Suppressor macrophage treated with lipopolysaccharide for 4 hours (primary cell): ENCODE measurements at places on chromosomes 5 and 9.

DNA sequence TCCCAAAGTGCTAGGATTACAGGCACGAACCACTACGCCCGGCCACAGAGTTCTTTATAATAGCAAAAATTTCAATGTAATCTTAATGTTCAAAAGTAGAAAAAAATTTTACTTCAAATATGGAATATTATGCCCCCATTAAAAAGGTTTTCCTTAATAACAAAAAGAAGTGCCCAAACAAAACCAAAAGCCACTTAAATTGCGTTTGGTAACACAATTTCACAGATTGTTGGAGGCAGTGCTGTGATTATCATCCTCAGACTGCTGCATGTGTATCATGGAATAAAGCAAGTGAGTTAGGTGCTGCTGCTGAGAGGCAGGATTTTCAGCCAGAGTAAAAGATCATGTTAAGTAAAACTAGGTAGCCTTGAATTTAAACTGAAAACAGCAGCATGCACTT lies 132.7 kb downstream of the COL23A1 start:
- DNase-seq: no peak

GRCh38 chr9:94929369-94929756 lies 202.9 kb downstream of the AOPEP start:
- DNase-seq: no peak

GRCh38 chr9:112271466-112272098 lies 61.8 kb downstream of the PTBP3 start:
- DNase-seq: no peak

- peak; percentile 82 for DNase-seq
Observed at GRCh38 chr5:43039471-43040286, 440 bp downstream of the ANXA2R start.

DNA sequence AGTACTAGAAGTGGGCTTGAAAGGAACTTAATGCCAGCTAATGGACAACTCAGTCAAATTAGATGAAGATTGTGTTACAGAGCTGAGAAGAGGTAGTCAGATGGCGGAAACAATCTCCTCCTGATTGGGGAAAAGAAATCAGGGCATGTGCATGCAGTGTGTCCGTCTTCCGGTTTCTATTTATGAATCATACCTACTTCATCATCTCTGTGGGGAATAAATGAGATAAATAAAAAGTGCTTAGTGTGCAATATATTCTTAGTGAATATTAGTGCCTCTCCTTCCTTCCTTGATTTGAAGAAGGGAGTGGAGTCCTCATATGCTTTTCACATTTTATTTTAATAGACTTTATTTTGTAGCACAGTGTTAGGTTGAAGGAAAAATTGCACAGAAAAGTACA lies 108.7 kb upstream of the NFIL3 start:
- no peak for DNase-seq

DNA sequence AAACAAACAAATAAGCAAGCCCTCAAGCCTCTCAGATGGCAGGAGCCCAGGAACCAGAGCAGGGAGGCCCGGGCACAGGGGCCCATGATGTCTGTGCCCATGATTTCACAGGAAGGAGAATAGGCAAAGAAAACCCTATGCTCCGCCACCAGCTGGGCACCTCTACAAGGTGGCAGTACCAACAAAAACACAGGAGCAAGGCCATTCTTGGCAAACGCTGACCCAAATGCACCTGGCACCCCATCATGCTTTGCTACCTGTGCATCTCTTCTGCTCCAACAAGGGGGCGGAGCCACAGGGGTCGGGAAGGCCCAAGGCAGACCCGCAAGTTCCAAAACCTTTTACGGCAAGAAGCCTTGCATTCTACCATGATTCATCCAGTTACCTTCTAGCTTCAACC lies 3.1 kb downstream of the BRD3 start:
- no peak for DNase-seq

DNA sequence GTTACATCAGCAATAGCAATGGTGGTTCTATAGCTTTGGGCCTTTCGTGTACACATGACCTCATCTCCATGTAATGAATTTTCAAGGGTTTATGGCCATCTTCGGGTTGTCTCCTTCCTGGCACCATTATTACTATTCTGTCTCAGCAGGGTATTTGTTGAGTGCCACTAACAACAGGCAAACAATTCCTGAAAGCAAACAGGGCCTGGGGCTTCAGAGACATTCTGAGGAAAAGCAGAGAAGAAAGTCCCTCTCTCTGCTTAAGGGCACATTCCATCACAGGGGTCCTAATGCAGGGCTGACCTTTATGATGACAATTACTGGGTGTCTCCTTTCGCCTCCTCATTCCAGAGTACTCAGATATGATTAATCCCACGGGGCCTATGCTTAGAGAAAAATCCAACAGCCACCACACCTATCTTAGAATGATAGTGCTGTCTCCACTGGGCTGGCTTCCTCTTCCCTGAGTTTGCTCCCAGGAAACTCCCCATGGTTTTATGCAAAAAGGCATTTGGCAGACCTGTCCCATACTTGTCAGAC lies 540.2 kb upstream of the ZNF462 start:
- DNase-seq: no peak

DNA sequence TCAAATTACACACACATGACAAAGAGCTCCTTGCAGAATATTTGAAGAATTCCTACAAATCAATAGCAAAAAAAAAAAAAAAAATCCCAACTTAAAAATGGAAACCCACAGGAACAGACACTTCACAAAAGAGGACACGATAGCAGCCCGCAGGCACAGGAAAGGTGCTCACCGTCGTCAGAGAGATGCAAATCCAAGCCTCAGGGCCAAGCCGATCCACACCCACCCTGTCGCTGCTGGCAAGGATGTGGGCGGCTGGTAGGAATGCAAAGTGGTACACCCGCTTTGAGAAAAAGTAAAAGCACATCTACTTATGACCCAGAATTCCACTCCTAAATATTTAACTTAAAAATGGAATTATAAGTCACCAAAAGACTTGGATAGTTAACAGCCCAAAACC lies 10.8 kb downstream of the LCN9 start:
- DNase-seq: no peak

GRCh38 chr9:86827893-86828292 lies 119.4 kb downstream of the GAS1 start:
- no peak for DNase-seq

DNA sequence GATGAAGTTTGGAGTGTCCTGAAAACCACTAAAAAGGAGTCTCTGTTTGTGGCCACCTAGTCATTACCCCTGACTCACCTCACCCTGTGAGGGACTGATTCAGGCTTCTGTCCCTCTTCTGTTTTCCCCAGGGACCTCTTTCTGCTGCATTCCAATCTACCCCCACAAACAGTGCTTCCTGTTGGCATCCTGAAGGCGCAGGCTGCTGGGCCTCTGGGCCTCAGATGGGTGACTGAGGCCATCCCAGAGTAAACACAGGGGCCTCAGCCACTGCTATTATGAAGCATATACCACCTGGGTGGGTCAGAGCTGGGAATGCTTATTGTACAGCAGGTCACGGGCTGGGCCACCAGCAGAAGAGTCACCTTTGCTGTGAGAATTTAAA lies 20.0 kb downstream of the MORN5 start:
- no peak for DNase-seq

DNA sequence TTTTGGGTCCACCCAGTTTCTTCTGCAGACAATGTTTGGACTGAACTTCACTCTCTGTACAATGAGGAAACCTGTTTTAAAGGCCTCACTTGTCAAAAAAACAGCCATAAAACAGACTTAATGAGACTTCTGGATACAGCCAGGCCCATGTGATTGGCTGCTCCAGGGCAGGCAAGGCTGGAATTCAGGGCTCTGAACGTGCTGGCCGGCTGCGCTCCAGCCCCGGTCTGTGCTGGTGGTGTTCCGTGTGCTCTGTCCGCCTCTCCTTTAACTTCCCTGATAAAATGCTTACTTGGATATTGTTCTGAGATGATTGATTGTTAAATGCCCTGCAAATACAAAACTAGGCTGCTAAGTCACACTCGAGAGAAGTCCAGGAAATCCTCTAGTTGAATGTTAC lies 131.2 kb upstream of the KLF4 start:
- DNase-seq: no peak

GRCh38 chr5:1751026-1751863 lies 48.4 kb downstream of the MRPL36 start:
- DNase-seq: no peak

DNA sequence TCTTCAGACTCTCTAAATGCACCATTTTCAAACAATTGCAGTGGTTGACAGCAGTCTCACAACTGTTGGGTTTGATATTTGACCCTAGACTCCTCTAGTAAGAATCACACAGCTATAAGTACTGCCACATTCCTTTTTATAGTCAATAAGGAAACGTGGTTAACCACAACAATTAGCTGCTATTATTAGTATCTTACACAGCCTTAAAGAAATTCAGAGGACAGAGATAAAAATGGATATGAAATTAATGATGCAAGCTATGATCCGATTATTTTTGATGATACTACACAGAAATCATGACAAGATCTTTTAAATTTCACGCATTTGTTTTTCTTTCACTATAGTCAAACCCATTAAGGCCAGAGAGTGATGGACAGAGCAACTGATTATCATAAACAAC lies 288.6 kb upstream of the C9orf72 start:
- DNase-seq: no peak

DNA sequence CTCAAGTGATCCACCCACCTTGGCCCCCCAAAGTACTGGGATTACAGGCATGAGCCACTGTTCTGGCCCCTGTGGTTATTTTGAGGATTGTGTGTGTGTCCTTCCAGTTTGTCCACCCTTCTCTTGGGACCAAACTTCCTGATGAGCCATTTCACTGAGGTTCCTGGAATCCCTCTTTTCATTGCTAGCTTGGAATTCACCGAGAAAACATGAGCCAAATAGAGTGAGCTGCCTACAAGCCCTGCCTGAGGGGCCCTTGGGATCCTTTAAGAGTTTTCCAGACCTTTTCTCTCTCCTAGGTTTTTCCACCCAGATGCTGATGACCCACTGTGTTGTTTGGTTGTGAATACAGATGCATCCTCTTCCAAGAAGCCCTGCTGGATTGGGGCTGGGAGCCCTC lies 13.2 kb upstream of the KIF12 start:
- no peak for DNase-seq

- DNase-seq: no peak
Observed at GRCh38 chr9:119501374-119501773, 132.1 kb upstream of the BRINP1 start.

GRCh38 chr5:44869928-44870327 lies 61.2 kb downstream of the MRPS30 start:
- no peak for DNase-seq

DNA sequence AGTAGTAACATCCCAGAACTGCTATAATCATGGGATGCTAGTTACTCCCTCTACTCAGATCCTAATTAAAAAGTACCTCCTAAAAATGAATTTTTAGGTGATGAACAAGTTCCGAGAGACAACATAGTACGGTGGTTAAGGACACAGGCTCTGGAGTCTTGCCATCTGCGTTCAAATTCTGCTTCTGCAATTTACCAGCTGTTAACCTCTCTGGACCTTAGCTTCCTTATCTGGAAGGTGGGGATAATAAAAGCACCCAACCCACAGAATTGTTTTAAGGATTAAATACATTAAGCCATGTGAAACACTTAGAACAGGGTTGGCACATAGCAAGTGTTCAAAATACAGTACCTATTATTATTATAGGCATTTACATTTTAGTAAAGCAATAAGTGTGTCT lies 77.5 kb upstream of the XPA start:
- no peak for DNase-seq

DNA sequence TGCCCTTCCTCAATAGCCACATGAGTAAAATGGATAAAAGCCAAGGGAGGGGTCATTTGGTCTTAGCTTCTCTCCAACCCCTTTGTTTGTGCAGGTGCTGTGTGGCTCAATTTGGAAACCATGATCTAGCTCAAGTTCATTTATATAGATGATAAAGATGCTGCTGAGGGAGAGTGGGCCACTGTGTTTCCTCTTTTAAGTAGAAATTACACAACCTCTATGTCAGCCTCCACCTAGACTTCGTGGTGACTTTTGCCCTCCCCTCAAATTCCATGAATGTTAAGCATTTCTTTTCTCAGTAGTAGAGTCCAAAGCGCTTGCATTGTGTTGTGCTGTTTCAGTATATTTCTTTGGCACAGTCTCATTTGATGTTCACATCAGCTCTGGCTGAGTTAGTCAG lies 241.4 kb downstream of the ARHGAP26 start:
- no peak for DNase-seq

- no peak for DNase-seq
Observed at GRCh38 chr5:79962575-79963222, 28.4 kb downstream of the MTX3 start.

DNA sequence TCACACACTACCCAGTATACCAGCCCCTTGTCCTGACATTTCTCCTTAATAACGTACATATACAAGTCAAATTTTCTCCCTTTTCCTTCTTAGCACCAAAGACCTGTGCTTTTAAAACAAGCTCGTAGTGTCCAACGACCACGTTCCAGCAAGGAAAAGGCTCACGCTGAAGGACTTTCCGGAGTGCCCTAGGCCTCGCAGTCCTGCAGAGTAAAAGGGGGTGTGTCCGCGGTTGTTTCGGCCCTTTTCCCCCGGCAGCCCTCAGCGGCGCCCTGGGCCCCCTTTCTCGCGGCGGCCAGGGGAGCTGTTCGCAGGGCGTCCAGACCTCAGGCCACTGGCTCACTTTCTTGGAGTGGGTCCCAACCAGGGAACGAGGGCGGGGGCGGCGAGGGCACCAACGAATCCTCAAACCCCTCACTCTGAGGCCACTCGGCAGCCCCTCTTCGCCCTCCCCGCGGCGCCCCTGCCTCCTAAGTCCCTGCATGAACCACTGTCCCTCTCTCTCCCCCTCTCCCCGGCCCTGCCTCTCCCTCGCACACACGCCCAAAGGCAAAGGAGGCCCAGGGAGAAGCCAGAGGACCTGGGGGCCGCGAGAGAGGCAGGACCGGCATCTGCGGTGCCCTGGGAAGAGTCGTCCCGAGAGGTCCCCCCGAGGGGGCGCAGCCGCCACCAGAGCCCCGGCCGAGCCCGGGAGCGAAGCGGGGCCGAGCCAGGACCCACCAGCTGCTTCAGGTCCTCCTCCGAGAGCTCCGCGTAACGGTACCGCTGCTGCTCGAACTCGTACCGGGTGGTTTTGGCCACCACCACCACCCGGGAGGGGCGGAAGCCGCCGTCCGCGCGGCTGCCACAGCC lies 720 bp downstream of the NADK2 start:
- DNase-seq: peak; percentile 48

GRCh38 chr5:106646106-106646505 lies 1024.6 kb downstream of the EFNA5 start:
- no peak for DNase-seq

GRCh38 chr5:76371960-76372322 lies 31.1 kb upstream of the IQGAP2 start:
- peak; percentile 8 for DNase-seq

GRCh38 chr5:146185161-146185560 lies 2.7 kb upstream of the LARS1 start:
- DNase-seq: no peak

DNA sequence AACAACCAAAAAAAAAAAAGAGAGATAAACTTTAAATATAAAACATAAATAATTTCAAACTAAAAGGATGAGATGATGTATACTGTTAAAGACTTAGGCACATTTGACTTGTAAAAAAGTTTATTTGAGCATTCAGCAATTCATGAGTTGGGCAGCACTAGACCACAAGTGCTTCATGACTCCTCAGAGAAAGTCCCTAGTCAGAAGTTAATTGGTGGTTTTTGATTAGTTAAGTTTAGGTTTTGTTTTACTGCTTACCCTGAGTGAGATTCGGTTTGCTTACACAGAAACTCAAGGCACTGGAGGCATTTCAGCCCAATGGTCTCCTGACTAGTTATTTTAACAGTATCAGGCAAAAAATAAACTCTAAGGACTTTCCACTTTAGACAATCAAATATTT lies 129.2 kb downstream of the MARCHF11 start:
- no peak for DNase-seq
